ENCODE measurements at places on chromosomes 1 and 21.

DNA sequence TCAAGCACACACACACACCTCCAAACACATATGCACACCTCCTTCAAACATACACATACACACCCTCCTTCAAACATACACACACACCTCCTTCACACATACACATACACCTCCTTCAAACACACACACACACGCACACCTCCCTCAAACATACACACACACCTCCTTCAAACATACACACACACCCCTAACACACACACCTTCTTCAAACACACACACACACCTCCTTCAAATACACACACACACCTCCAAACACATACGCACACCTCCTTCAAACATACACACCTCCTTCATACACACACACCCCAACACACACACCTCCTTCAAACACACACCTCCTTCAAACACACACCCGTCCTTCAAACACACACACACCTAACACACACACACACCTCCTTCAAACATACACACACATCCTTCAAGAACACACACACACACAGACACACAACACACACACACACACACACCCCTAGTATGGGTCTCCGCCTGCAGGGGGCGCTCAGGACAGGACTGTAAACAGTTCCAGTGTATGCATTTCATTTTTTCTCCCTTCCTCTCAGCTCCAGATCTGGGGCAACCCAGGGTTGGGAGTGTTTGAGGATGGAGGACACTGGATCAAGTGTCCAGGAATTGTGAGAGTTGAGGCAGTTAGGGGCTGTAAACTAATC is 12.1 kb downstream of the LGR6 start:
- DNase-seq = no peak

- no peak for DNase-seq
Measured at GRCh38 chr1:10899490-10900250, 103.2 kb upstream of the CASZ1 start.

DNA sequence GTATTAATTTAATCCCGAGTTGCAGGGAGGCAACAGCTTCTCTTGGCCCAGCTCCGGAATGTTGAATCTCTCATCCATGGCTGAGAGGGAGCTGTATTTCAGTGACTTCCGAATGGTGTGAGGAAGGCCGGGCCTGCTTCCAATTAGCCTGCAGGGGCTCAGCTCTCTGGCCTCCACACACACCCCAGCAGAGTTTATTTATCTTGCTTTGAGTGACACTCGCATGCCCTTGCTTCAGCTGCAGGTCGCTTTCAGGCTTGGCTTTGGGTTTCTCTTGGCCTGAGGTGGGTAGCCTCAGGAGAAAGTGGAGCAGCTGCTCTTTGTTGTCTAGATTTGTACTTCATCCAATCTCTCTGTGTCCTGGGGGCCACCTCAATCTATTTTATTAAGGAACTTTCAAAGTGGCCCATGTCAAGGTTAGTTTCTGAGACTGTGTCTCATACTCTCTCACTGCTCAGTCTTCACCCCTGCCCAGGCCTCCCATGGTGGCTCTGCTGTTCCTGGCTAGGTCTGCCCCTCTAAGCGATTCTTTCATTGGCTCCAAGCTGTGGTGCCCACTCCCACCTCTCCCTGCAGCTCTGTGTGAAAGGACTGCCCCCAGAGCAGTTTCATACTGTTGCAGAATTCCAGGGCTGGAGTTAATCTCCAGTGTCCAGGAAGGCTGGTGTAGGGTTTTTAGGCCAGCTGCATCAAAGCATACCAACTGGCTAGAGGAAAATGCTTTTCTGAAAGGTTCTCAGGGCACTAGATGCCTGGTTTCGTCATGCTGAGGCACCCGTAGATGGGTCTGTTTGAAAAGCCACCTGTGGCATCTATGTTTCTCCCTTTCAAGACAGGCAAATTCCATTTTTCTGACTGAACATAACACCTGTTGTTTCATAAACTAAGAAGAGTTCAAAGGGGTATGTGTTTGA is 153.5 kb downstream of the PLXNA2 start:
- no peak for DNase-seq

GRCh38 chr1:49995734-49996133 is 28.0 kb downstream of the AGBL4 start:
- DNase-seq = no peak

- no peak for DNase-seq
Measured at GRCh38 chr1:109691759-109692158, 4.1 kb downstream of the GSTM1 start.

- DNase-seq = no peak
Measured at GRCh38 chr1:58861506-58861905, 77.7 kb upstream of the JUN start.

- DNase-seq = no peak
Measured at GRCh38 chr1:229231754-229232119, 39.2 kb upstream of the RAB4A start.

DNA sequence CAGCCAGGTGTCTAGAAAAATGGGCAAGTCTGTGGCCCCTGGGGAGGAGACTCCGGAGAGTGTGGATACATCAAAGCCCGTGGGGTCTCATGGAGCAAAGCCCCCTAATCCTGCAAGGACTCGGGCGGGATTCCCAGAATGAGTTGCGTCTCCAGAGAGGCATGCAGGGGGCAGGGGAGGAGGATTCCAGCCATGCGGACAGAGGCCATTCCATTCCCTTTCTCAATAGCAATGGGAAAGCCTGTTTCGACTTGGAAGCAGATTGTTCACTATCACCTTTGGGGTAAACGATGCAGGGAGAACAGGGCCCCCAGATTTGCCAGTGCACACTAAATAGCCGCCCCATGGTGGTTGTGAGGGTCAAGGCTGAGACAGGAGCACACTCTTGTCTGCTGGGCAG is 15.4 kb upstream of the PRDM15 start:
- no peak for DNase-seq

DNA sequence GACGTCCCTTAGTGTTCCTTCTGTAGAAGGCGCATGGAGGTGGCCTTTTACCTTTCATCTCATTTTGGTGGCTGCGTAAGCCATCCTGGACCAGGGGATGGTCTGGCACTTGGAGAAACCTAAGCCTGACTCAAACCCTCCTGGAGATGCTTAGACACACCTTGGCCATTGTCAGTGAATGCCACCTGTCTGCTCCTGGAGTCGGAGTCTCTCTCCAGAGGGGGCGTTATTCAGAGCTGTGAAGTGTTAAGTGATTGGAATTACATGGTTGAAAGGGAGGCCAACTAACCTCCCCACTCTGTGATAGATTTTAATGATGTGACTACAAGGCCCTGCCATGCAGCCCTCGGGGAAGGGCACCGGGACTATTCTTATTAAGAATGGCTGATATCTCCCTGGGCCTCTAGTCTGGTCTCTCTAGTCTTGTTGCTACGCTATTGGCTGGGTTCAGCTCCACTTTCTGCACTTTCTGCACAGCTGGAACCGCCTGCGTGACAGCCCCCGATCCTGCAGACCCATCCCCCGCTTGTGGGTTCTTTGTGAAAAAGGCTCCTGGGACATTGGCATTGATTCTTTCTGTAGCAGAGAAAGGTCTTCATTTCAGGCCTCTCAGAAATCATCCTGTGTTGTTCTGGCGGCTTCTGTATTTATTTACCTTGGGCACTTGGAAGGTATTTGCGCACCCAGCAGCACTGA is 4.2 kb downstream of the RASSF5 start:
- DNase-seq = no peak

- no peak for DNase-seq
Measured at GRCh38 chr1:47711184-47711847, 273.5 kb downstream of the FOXD2 start.

- DNase-seq = no peak
Measured at GRCh38 chr1:24322470-24323177, 3.5 kb downstream of the GRHL3 start.

DNA sequence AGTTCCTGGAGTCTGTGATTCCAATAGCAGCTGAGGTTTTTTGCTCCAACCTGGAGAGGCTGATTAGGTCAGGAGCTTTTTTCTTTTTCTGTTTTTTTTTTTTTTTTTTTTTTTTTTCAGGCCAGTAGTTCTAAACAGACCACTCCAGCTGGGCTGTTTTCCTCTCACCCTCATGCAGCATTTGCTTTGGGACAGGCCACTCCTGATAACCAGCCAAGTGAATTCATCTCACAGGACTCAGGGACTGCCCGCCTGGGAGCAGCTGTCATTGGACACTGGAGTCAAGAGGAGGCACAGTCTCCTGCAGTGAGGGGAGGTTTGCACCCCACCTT is 22.9 kb downstream of the PLXNA2 start:
- DNase-seq = no peak

GRCh38 chr1:194230351-194231144 is 1044.1 kb upstream of the B3GALT2 start:
- DNase-seq = no peak

DNA sequence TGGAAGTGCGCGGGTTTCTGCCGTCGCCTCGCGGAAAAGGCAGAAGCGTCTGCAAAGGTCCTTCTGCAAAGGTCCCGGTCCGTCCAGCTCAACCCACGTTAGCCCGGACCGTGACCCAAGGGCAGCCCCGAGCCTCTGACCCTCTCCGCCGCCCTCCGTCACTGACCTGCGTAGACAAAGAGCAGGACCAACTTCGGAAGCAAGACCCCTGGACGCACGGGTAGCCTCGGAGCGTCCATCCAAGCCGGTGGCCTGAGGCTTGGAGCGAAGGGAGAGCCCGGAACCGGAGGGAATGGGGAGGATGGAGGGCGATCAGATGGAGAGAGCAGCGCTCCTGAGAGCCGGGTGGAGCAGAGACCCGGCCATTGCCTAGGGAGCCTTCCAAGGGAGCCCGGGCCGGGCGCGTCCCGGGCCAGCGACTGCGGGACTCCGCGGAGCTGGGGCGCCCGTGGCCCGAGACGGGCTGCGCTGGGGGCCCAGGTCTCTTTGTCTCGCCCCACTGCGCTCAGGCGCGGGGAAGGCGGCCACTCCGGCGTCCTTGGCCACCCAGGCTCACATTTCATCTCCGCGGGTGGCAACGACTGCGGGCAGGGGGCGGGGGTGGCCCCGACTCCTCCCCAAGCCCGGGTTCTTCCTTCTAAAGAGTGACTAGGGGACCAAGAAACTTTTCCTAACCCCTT is at the start of gene CYYR1:
Gene CYYR1 (minus strand): TSS at position 585 of the 680 bp plus-strand sequence. CDS start 346 bp downstream, at position 239.
- DNase-seq = no peak

DNA sequence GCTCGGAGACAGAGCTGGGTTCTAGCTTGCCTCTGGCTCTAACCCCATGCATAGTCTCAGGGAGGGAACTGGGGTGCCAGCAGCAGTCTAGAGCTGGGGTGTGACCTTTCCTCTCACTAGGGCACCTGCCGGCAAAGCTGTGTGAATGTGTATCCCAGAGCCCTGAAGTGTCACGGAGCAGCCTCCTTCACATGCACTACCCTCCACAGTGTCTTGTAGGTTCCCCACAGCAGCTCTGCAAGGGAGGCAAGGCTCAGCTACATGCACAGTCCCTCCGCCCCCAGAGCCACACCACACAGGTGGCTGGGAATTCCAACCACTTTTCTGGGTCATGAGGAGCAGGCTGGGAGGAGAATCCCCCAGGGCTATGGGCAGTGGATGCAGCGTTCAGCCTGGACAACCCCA is 7.7 kb upstream of the HPCA start:
- no peak for DNase-seq
